ENCODE measurements at places on chromosomes 3 and 15.
A peak's percentile ranks its signal among the peaks of the same experiment; 100 is the strongest.

DNA sequence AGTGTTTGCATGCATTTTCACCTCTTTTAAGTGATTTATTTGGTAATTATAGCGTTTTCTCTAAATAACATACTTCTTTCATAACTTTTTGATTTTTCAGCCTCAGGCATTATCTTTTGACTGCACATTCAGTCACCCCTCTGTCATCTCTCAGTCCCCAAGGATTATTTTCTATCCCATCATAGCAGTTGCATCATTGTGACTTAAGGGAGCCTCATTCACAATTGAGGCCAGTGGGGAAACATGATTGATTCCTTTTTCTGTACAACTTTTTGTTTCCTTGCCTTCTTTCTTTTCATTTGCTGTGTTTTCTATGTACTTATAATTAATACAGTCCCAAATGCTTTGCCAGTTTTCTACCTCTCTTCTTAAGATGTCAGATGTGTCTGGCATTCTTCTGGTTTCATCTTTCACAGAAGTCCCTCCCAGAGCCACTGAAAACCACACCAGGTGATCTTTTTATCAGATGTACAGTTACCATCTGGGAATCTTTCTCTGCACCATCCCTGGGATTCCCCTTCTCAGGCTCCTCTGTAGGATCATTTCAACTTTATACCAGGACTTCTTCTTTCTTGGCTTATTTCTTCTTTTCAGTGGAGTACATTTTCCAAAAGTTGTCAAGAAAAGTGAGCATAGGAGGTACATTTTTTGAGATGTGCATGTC is 151.4 kb downstream of the RAP2B start:
- peaks cover 36% of the 10 kb centered on the region for H3K4me1 ChIP-seq
- no peak overlapping the region for H3K4me3 ChIP-seq
- DNase-seq = no peak
- peak overlapping the region; percentile 24 for H3K27ac ChIP-seq
- H3K36me3 ChIP-seq = peaks cover 3% of the 10 kb centered on the region
- no peaks in the 10 kb centered on the region for H3K27me3 ChIP-seq

DNA sequence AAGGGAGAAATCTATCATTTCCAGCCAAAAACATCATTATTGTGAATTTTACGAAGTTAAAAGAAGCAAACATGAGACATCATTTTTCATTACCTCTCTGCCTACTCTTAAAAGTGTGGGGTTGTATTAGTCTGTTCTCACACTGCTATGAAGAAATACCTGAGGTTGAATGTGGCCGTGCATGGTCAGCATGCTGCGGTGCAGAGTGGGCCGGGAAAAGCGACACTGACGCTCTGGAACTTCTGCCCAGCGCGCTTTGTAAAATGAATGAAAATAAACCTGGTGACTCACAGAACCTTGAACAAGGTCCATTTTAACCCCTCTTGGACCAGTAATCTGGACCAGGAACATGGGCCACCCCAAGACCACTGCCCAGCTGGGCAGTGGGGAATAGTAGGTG is 31.0 kb upstream of the DNAJC13 start:
- H3K36me3 ChIP-seq = no peaks in the 10 kb centered on the region
- H3K27me3 ChIP-seq = peaks cover 37% of the 10 kb centered on the region
- no peak for DNase-seq
- H3K27ac ChIP-seq = no peak overlapping the region

DNA sequence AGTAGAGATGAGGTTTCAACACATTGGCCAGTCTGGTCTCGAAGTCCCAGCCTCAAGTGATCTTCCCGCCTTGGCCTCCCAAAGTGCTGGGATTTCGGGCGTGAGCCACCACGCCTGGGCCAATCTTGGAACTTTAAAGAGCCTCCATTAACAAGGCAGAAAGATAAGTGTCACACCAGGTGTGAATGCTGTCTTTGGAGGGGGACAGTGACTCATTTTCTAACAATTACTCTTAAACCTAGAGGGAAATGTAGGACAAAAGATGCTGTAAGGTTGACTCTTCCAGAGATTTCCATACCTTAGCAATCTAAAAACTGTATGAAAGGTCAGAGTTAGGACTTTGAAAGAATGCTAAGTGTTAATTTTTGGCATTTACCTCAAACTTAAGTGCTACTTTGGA is 84.9 kb downstream of the FNDC3B start:
- H3K4me3 ChIP-seq = no peak overlapping the region
- H3K27ac ChIP-seq = peak overlapping the region; percentile 27
- H3K4me1 ChIP-seq = peaks cover 47% of the 10 kb centered on the region
- peaks cover 51% of the 10 kb centered on the region for H3K36me3 ChIP-seq
- no peak for DNase-seq

GRCh38 chr3:197030379-197031314 is 1.0 kb upstream of the MELTF start:
- H3K27ac ChIP-seq = peak overlapping the region; percentile 68
- DNase-seq = peak; percentile 80
- no peaks in the 10 kb centered on the region for H3K27me3 ChIP-seq
- H3K36me3 ChIP-seq = no peaks in the 10 kb centered on the region

GRCh38 chr3:69871251-69871650 is 128.3 kb upstream of the SAMMSON start:
- H3K27ac ChIP-seq = no peak overlapping the region
- H3K4me1 ChIP-seq = peaks cover 18% of the 10 kb centered on the region
- no peak for DNase-seq
- H3K27me3 ChIP-seq = no peaks in the 10 kb centered on the region
- H3K4me3 ChIP-seq = no peak overlapping the region

DNA sequence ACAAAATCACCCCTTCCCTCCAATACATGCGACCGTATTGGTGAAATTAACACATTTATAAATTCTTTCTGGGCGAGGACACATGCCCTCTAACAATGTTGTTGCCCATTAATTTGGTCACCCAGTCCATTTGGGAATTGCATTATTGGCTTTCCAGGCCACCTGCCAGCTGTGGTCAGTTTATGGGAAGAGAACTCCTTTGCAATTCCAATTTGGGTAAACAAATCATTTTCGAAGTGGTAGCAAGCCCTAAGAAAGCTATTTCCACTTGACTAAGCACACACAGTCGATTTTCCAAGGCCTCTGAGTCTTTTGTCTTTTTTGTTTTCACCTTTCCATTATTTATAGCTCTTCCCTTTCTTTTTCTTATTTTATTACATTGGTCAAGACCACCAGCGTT is 362.3 kb upstream of the RGMA start:
- H3K4me1 ChIP-seq = peaks cover 11% of the 10 kb centered on the region
- H3K36me3 ChIP-seq = no peaks in the 10 kb centered on the region
- no peak overlapping the region for H3K4me3 ChIP-seq
- H3K27ac ChIP-seq = no peak overlapping the region
- no peak for DNase-seq

DNA sequence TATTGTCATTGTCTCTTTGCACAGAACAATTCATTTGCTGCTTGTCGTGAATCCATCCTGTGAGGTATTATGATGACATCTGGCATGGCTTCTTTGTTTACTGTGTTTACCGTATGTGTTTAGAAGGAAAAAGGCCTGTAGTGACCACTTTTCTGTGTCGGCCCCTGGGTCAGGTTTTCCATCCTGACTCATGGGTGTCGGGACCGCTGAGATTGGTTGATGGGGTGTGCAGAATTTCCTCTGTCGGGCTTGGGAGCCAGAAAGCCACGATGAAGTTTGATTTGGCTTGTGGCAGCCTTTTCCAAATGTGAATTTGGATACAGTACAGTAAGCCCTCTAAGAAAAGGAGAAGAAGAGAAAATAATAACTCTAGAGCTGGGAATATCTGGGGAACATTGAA is 113.5 kb downstream of the FNDC3B start:
- no peaks in the 10 kb centered on the region for H3K27me3 ChIP-seq
- H3K4me1 ChIP-seq = peaks cover 79% of the 10 kb centered on the region
- H3K27ac ChIP-seq = peak overlapping the region; percentile 99

DNA sequence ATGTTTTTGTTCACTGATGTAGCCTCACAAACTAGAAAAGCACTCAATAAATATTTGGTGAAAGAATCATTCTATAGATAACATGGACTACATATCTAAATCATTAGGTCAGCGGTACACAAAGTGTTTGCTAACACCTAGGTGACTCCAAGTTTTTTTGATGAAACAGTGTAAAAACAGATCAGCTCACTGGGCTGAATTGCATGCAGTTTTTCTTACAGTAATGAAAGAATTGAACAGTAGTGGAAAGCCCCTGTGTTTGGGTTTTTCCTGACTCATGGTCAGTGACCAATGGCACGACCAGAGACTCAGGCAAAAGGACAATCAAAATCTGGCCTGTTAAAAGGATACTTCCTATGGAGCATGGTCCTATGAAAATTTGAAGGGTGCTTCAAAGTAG is 384.3 kb upstream of the EPHA6 start:
- H3K4me1 ChIP-seq = no peaks in the 10 kb centered on the region
- no peaks in the 10 kb centered on the region for H3K36me3 ChIP-seq
- no peaks in the 10 kb centered on the region for H3K27me3 ChIP-seq
- H3K4me3 ChIP-seq = no peak overlapping the region
- no peak overlapping the region for H3K27ac ChIP-seq
- DNase-seq = no peak

- no peak overlapping the region for H3K4me3 ChIP-seq
- no peaks in the 10 kb centered on the region for H3K36me3 ChIP-seq
- peak overlapping the region; percentile 49 for H3K27ac ChIP-seq
These were observed 93.2 kb upstream of the LRIG1 start for GRCh38 chr3:66593978-66594377.

DNA sequence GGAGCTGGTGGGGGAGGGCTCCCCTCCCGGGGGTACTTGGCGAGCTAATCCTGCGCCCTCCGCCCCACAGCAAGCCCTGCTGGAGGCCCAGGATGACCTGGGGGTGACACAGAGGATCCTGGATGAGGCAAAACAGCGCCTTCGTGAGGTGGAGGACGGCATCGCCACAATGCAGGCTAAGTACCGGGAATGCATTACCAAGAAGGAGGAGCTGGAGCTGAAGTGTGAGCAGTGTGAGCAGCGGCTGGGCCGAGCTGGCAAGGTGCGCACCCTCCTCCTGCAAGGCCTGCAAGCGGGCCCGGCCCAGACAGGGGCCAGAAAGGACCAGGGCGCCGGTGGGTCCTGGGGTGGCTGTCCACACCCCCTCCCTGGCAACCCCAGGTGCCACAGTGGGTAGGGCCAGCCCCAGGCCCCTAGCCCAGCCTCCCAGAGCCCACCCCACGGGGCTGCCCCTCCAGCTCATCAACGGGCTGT is 56.5 kb downstream of the SEMA3G start:
- DNase-seq = no peak
- H3K36me3 ChIP-seq = peaks cover 6% of the 10 kb centered on the region
- no peaks in the 10 kb centered on the region for H3K4me1 ChIP-seq
- H3K27me3 ChIP-seq = no peaks in the 10 kb centered on the region

DNA sequence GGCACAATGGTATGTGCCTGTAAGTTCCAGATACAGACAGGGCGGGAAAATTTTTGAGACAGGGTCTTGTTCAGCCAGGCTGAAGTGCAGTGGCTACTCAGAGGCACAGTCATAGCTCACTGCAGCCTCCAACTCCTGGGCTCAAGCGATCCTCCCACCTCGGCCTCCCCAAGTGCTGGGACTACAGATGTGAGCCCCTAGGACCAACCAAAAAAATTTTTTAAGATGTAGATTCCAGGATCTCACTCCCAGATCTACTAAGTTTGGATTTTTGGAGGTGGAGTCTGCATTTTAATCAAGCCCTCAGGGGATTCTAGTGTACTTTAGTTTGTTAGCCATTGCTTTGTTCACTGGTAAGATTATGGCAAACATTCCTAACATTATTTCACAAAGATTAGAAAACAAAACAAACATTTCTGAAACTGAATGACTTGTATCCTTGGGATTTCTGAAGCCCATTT is 2.7 kb downstream of the LIPH start:
- no peak overlapping the region for H3K4me3 ChIP-seq
- no peaks in the 10 kb centered on the region for H3K36me3 ChIP-seq
- H3K27me3 ChIP-seq = no peaks in the 10 kb centered on the region
- peak overlapping the region; percentile 39 for H3K27ac ChIP-seq

DNA sequence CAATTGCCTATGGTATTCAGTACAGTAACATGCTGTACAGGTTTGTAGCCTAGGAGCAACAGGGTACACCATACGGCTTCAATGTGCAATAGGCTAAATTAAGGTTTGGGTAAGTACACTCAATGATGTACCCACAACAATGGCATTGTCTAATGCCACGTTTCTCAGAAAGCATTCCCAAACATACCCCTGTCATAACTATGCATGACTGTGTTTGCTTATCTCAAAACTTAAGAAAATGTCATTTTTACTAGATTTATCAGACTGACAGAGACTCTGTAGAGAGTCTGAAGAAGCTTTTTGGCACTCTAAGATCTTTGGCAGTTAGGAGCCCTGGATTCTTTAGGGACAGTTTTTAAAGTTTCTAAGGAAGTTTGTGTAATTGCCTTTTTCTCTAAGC is 59.9 kb downstream of the MECOM start:
- H3K27me3 ChIP-seq = no peaks in the 10 kb centered on the region
- H3K36me3 ChIP-seq = no peaks in the 10 kb centered on the region
- no peak for DNase-seq
- no peak overlapping the region for H3K27ac ChIP-seq

GRCh38 chr15:101551696-101552591 is 62.4 kb upstream of the PCSK6 start:
- H3K4me3 ChIP-seq = no peak overlapping the region
- H3K27ac ChIP-seq = no peak overlapping the region
- H3K27me3 ChIP-seq = peaks cover 37% of the 10 kb centered on the region

DNA sequence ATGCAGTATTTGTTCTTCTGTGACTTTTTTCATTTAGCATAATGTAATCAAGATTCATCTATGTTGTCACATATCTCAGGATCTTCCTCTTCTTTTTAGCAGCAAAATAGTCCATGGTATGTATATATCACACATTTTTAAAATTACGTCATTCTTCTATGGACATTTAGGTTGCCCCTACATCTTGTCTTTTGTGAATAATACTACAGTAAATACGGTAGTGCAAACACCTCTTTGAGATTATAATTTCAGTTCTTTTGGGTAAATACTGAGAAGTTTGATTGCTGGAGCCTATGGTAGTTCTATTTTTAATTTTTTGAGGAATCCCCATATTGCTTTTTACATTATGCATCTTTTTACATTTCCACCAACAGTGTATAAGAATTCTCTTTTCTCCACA is 1174.9 kb downstream of the NSUN3 start:
- H3K36me3 ChIP-seq = no peaks in the 10 kb centered on the region
- no peak overlapping the region for H3K4me3 ChIP-seq
- H3K27ac ChIP-seq = no peak overlapping the region
- no peak for DNase-seq

DNA sequence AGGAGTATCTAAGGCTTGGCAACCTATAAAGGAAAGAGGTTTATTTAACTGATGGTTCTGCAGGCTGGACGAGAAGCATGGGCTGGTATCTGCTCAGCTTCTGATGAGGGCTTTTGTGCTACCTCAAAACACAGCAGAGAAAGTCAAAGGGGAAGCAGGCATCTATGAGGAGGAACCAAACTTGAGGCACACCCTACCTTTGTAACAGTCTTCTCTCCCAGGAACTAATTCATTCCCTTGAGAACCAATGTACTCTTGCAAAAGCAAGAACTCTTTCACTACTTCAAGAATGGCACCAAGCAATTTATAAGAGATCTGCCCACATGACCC is 109.0 kb downstream of the CGGBP1 start:
- H3K27me3 ChIP-seq = peaks cover 10% of the 10 kb centered on the region
- no peaks in the 10 kb centered on the region for H3K4me1 ChIP-seq
- H3K27ac ChIP-seq = no peak overlapping the region
- no peak for DNase-seq

Measured in osteocyte (in vitro differentiated cells).